ENCODE measurements at places on chromosomes 7 and 10. TPM values are rescaled to one million over a fixed set of nuclear protein-coding genes. Genes with fewer than 3 reads are reported as not detected.

Gene MKX
- total RNA-seq = 0.39 TPM

- DNase-seq = no peak
Measured at GRCh38 chr7:41627645-41628298, 75.1 kb downstream of the INHBA start.

DNA sequence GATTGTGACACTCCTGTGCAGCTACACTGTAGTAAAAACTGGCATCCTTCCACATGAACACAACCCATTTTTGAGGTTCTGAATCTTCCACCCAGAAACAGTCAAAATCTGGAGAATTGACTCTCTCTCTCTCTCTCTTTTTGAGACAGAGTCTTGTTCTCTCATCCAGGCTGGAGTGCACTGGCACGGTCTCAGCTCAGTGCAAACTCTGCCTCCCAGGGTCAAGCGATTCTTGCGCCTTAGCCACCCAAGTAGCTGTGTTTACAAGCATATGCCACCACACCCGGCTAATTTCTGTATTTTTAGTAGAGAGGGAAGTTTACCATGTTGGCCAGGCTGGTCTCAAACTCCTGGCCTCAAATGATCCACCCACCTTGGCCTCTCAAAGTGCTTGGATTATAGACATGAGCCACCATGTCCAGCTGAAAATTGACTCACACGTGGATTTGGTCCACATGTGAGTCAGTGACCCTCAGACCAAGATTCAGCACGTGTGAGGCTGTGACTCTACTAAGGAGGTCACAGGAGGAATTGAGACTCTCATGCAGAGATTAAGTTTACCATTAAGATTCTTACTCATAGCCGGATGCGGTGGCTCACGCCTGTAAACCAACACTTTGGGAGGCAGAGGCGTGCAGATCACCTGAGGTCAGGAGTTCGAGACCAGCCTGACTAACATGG, 12.1 kb upstream of the ZNF107 start:
- no peak for DNase-seq

DNA sequence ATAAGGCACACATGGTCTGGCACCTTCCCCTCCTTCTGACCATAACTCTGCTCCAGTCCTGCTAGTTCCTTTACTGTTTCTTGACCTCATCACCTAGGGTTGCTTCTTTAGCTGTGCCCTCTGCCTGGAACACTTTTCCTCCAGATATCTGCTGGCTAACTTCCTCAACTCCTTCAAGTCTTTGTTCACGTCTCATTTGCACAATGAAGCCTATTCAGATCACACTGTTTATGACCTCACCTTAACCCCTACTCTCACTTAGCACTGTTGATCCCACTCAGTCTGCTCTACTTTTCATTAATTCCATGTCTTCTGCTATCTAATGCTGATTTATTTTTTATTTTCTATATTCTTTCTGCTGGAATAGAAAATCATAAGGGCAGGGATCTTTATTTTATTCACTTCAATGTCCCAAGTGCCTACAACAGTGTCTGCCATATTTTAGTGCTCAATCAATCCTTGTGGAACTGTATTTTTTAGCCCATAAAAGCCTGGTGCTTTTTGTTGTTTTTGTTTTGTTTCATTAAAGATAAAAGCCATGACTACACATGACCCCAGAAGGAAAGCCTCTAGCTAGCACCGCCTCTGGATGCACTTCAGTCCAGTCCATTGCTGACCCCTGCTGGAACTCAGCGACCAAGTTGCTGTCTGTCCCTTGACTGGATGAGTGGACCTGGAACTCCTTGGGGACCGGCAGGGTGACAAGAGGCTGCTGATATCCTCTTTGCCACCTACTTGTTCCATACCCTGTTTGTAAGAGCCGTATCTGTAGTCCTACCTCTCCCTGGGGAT, 12.3 kb downstream of the KLF14 start:
- DNase-seq = peak; percentile 83

- DNase-seq = no peak
Measured at GRCh38 chr7:94431176-94431575, 36.5 kb downstream of the COL1A2 start.

DNA sequence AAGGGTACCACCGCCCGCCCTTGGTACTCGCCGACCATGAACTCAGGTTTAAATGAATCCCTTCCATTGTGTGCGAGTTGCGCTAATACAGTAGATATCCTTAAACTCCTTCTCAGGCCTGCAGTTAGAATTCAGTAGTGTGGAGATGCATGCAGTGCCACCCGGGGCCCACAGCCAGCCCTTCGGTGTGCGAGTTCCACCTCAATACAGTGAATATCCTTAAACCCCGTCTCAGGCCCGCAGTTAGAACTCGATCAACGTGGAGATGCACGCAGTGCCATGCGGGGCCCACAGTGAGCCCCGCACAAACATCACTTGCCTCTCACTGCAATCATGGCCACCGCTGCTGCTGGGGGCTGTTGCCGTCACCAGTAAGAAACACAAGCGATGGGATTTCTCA, 261.9 kb downstream of the MAD1L1 start:
- DNase-seq = no peak

- peak; percentile 78 for DNase-seq
Measured at GRCh38 chr7:121395494-121395960, 581 bp downstream of the FAM3C start.

GRCh38 chr7:111741811-111742240, 179.5 kb upstream of the IMMP2L start:
- DNase-seq = peak; percentile 71

Data from Daoy (cell line).